ENCODE measurements at places on chromosomes 4 and X.

- no peak for DNase-seq
Observed at GRCh38 chrX:134406356-134407064, 53.5 kb upstream of the HPRT1 start.

GRCh38 chr4:113502476-113502875 lies 259.1 kb downstream of the CAMK2D start:
- peak; percentile 9 for DNase-seq

DNA sequence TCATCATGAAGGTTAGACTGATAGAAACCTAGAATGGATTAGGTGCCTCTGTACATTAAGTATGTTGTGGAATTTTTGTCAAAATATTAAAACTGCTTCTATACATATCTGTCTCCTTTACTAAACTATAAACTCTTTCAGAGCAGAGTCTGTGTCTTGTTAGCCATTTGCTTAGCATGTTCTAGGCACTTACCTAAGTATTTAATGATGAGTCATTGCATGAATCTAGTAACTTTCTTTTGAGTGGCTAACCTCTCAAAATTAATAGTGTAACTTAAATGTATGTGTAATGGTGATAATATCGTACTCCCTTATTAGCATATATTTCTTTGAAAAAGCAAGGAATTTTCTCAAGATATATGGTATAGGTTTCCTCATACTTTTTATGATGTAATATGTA lies 57.8 kb downstream of the RAP1GDS1 start:
- no peak for DNase-seq

DNA sequence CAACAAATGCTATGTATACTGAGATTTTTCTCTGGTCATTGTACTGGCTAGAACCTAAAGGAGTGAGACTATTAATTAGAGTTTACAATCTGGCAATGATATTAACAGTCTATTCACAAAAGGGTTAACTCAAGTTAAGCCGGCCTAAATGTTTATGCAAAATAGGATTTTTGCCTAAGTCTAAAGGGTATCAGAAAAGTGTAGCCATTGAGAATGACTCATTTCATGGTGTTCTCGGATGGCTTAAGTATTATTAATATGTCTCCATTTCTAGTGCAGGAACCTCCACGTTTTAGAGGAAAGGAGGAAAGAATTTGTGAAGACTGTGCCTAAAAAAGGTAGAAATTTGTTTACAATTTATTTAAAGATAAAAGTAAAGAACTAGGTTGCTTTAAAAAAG lies 29.8 kb downstream of the DYNLT3 start:
- no peak for DNase-seq

- no peak for DNase-seq
Observed at GRCh38 chr4:55218041-55218440, 92.6 kb upstream of the KDR start.

DNA sequence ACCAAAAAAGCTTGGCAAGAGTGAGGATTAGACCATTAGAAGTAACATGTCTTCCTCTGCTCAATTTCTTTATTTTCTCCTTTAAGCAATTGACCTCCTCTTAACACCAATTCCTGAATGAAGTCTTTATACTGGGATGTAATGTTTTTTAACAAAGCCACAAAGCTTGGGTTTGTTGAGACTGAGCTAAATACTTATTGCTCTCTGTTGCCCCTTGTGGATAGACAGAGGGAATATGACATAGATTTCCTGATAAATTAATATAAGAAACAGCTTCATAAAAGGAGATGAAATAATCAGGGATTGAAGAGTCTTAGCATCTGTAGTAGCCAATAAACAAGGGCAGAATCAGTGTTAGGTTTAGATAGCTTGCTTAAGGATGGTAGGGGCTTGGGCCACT lies 57.6 kb downstream of the CCDC160 start:
- DNase-seq: peak; percentile 0

GRCh38 chr4:98383431-98384106 lies 122.4 kb downstream of the RAP1GDS1 start:
- DNase-seq: no peak

DNA sequence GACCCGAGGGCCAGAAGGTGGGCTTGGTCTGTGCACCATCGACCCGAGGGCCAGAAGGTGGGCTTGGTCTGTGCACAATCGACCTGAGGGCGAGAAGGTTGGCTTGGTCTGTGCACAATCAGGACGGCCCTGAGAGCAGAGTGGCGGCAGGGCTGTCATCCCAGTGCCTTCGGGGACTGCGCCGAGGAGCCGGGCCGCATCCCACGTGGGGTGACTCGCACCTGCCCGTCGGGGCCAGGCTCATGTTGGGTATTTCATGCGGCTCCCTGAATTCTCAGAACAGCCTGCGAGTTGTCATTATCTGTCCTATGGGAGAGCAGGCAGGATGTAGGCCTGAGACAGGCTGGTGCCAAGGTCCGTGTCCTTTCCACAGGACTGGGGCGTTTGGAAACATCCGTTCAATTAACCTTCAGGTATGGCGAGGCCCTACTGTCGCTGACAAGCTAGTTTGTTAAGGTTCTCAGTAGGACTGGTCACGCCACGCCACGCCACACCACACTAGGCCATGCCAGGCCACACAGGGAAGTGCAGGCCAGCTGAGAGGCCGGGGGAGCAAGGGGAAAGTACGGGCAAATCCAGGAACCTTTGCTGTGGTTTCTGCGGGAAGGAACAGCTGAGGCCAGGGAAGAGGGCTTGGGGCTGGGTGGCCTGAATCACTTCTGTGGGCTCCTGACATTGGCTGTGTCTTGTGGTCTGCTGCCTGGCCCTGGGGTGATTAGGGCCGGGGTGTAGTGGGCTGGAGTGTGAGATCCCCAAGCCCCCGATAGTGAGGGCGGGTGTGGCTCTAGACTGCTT lies 182.9 kb downstream of the AFAP1 start:
- peak; percentile 48 for DNase-seq

All from amniotic epithelial cell (primary cell).